Naive thymus-derived CD4-positive, alpha-beta T cell (primary cell): ENCODE measurements at places on chromosomes 11 and 22. TPM values are rescaled to one million over a fixed set of nuclear protein-coding genes. Genes with fewer than 3 reads are reported as not detected.

ABTB2 gene
- 0.22 TPM for total RNA-seq

FAT3 gene
- total RNA-seq = not detected

CFAP300 gene
- total RNA-seq = not detected

APOC3 gene
- not detected for total RNA-seq

CBLIF gene
- total RNA-seq = not detected

JAM3 gene
- total RNA-seq = 8.1 TPM

SMC1B gene
- total RNA-seq = 0.11 TPM

ZNF143 gene
- 28.7 and 29.6 TPM in 2 replicates for total RNA-seq

APOA4 gene
- not detected in 2 replicates for total RNA-seq

RIN1 gene
- 12.3 TPM for total RNA-seq

GGTLC2 gene
- not detected for total RNA-seq

CEP126 gene
- total RNA-seq = 1.6 TPM

ADORA2A gene
- 41.6 TPM for total RNA-seq

TNNI2 gene
- total RNA-seq = not detected

CASP5 gene
- total RNA-seq = not detected
